IMR-90 (cell line): ENCODE measurements at places on chromosomes 6 and 20. TPM values are rescaled to one million over a fixed set of nuclear protein-coding genes. Genes with fewer than 3 reads are reported as not detected.

DNA sequence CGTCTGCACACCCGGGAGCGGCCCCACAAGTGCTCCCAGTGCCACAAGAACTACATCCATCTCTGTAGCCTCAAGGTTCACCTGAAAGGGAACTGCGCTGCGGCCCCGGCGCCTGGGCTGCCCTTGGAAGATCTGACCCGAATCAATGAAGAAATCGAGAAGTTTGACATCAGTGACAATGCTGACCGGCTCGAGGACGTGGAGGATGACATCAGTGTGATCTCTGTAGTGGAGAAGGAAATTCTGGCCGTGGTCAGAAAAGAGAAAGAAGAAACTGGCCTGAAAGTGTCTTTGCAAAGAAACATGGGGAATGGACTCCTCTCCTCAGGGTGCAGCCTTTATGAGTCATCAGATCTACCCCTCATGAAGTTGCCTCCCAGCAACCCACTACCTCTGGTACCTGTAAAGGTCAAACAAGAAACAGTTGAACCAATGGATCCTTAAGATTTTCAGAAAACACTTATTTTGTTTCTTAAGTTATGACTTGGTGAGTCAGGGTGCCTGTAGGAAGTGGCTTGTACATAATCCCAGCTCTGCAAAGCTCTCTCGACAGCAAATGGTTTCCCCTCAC lies 21.0 kb downstream of the PRDM1 start:
- H3K27me3 ChIP-seq = no peaks in the 10 kb centered on the region
- peaks cover 4% of the 10 kb centered on the region; the same call in 1 of the 2 replicates for H3K4me1 ChIP-seq
- DNase-seq = no peak
- no peak overlapping the region for H3K27ac ChIP-seq

OPN5 gene
- not detected in 2 replicates for total RNA-seq

DNA sequence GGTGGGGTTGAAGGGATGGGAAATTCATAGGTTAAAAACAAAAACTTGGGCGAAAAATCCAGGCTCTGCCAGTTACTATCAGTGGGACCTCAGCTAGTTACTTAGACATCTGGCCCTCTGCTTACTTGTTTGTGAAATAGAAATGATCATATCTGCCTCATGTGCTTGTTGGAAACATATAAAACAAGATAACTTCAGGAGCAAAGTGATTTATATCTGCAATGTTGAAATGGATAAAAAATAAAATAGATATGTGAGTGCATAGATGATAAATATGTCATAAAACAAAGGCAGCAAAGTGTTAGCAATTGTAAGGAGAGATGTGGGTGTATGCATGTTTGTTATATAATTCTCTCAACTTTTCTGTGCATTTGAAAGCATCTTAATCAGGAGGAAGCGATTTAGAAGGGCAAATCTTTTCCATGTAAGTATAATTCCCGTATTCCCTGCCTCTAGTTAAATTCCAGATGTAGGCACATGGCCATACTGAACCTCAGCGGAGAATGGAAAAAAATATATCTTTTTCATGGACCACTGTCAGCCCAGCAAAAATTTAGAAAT lies 579.0 kb upstream of the FLRT3 start:
- H3K4me1 ChIP-seq = no peaks in the 10 kb centered on the region
- H3K27ac ChIP-seq = no peak overlapping the region
- H3K4me3 ChIP-seq = no peak overlapping the region

DNA sequence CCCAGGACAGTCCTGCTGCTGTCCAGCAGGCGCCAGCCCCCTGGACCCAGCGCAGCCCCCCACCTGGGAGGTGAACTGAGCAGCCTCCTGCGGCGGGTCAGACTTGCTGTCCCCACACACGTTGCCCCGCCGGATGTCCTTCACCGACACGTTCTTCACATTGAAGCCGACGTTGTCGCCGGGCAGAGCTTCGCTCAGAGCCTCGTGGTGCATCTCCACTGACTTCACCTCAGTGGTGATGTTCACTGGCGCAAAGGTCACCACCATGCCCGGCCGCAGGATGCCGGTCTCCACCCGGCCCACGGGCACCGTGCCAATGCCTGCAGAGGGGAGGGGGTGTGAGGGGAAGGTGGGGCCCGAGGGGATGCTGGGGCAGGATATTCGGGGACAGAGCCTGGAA lies 8.5 kb downstream of the EEF1A2 start:
- no peaks in the 10 kb centered on the region for H3K4me1 ChIP-seq
- H3K27me3 ChIP-seq = peaks cover 20% of the 10 kb centered on the region
- H3K36me3 ChIP-seq = no peaks in the 10 kb centered on the region
- no peak overlapping the region for H3K4me3 ChIP-seq
- no peak overlapping the region for H3K27ac ChIP-seq
- no peak for DNase-seq

DNA sequence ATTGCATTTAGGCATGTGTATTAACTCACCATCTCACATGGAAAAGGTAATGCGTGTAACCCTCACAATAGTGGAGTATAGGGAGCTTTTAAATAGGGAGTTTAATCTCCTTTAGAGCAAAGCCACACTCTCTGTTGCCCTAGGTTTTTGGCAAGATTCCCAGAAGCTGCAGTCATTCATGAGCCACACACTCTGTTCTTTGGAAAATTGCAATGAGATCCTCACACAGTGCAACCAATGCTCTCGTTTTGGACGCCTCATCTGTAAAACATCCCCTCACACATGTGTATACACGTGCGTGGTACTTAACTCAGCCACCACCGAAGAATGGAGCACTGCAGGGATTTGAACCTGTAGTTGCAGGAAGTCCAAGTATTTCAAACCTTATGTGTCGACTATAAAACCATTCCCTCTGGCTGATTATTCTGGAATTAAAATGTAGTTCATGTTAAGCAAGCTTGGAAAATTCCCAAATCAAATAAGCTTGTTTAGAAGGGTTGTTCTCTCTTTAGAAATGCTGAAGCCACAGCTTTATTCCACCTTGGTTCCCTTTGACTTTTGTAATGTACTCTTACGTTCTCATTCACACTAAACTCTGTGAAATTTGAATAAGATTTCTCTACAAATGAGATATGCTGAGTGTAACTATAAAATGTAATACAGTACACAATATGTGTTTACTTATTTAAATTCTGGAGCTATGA lies 489.8 kb upstream of the MANEA start:
- H3K4me3 ChIP-seq = no peak overlapping the region
- no peak overlapping the region for H3K27ac ChIP-seq
- H3K27me3 ChIP-seq = no peaks in the 10 kb centered on the region
- H3K4me1 ChIP-seq = no peaks in the 10 kb centered on the region

GRCh38 chr6:5084781-5085647 lies at the start of gene PPP1R3G:
Gene PPP1R3G (plus strand): TSS chr6:5085341. CDS start chr6:5085486, 145 bp downstream.
- H3K4me3 ChIP-seq = peak within 1 kb of the TSS; percentile 49
- H3K27me3 ChIP-seq = peaks cover 23% of the 10 kb centered on the region
- peak; percentile 65 for DNase-seq
- peaks cover 12% of the 10 kb centered on the region for H3K4me1 ChIP-seq
